EL (cell line): ENCODE measurements at places on chromosomes 5 and 9.

DNA sequence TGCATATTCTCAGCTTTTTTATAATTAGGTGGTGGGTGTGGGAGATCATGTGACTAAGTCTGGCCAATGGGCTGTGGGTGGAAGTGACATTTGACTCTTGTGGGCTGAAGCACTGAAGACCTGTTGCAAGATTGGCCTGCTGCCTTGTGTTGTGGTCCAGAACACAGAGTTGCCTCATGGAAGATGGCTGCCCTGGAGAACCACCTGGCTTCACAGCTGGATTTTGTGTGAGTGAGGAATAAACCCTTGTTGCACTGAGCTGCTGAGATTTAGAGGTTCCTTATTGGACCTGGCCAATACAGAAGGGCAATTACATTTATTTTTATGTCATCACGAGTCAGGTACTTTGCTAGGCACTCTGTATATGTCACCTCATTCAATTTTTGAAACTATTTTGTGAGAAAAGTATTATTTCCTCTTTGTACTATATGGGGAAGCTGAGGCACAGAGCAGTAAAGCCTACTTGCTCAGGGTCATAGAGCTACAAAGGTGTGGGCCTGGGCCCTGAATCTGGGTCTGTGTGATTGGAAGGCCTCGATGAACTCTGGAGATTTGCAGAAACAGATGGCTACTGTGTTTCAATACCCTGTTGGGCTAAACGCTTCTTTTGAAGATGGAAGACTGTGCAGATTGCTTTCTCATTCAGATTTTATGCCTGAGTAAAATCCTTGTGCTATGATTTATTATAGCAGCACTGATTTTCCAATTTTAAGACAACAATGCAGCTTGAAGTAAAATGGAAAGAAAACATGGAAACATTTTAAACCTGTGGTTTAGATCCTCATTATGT lies 71.2 kb upstream of the TBC1D2 start:
- DNase-seq, result peak; percentile 14

GRCh38 chr5:149129181-149129580 lies 12.1 kb upstream of the ABLIM3 start:
- DNase-seq, result peak; percentile 30

DNA sequence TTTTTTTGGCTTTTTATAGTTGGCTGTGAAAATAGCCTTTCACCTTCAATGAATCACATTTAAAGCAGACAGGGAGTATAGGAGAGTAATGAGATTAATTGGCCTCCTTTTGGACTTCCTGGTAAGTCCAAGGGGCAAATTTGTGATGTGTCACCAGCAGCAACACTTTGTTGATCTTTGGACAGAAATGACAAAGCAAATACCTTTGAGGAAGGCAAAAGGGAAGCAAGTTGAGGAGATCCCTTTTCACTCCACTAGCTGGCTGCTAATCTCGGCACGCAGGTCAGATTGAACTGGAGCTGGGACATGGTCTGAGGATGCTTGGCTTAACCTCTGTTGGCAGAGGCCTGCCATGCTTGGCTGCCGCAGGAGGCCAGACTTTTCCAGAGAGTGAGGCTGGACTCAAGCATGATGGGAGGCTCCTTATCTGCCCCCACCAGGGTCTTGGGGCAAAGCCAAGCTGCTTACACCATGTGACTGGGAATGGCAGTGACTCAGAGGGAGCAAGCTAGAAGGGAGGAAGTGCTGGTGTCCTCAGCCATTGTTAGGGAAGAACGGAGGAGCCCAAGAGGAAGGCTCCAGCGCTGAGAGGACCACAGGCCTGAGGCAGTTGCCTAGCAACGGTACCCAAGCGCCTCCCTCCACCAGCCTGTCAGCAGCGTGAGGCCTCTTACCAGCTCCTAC lies 174.5 kb upstream of the MAP1B start:
- peak; percentile 69 for DNase-seq

GRCh38 chr5:141762790-141763368 lies 80.8 kb upstream of the ARAP3 start:
- no peak for DNase-seq

GRCh38 chr9:100193078-100193477 lies 94.0 kb downstream of the INVS start:
- no peak for DNase-seq

GRCh38 chr5:135330798-135331096 lies 68.3 kb downstream of the MACROH2A1 start:
- DNase-seq, result no peak

DNA sequence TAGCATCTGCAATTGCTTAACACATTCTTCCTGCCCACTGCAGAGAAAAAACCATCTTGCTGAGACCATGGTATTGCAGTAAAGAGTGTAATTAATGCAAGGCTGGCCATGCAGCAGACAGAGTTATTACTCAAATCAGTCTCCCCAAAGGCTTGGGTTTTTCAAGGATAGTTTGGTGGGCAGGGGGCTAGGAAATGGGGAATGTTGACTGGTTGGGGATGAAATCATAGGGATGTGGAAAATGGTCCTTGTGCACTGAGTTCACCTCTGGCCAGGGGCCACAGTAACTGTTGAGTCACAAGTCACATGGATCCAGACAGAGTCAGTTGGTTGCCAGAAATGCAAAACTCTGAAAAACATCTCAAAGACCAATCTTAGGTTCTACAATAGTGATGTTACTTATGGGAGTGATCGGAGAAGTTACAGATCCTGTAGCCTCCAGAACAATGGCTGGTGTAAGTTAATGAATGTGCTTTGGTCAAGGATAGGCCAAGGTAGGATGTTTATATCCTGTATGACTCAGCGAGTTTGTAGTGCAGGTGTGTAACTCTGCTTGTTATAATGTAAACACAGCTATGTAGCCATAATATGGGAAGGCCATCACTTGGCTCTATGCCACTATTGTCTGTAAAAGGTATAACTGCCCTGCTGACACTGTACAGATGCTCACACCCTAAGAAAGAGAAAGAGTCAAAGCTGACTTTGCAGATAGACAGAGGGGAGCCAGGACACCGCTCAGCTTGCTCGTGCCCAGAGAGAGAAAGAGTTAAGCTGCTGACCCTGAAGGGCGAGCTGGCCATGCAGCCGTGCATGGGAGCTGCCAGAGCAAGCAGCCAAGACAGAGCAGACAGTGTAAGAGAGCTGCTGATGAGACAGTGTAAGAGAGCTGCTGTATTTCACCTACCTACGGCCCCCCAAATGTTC lies 27.2 kb downstream of the C9orf152 start:
- DNase-seq, result peak; percentile 53

GRCh38 chr5:174044466-174045254 lies 846 bp upstream of the NSG2 start:
- no peak for DNase-seq

- DNase-seq, result no peak
These were observed 2.3 kb downstream of the CNTFR start for GRCh38 chr9:34587271-34587670.

- no peak for DNase-seq
These were observed 26.8 kb upstream of the CSF1R start for GRCh38 chr5:150113047-150113744.

DNA sequence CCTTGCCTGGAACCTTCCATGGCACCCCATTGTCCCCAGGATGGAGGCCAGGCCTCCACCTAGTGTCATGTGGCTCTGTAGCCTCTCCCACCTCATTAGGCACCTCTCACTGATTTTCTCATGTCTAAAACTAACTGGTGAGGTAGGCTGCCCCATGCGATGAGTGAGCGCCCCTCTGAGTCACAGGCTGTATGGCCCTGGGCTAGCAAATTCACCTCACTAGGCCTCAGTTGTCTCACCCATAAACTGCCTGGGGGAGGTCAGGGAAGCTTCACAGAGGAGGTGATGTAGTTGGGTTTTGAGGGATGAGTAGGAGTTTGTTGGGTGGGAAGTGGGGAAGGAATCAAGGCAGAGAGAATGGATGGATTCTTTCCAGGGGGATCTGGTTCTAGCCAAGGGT lies 8.8 kb downstream of the RXRA start:
- DNase-seq, result peak; percentile 61

DNA sequence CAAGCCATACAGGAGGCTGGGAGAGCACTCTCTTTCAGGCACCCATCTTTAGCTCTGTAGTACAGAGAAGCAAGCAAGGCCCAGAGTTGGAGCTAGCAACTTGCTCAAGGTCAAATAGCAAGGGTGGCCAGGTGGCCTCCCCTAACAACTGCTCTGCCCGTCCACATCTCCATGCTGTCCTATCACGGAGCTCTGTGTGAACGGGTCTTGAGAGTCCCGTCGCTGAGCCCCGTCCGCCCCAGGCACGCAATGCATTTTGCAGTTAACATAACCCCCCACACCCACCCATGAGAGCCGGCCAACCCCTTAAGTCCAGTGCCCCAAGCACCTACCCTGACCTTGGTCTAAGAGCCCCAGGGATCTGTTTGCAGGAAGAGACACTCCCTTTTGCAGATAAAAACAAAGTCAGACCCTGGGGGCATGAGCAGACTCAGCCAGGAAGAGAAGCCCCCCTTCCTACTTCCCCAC lies 1.5 kb downstream of the RNF44 start:
- DNase-seq, result no peak

DNA sequence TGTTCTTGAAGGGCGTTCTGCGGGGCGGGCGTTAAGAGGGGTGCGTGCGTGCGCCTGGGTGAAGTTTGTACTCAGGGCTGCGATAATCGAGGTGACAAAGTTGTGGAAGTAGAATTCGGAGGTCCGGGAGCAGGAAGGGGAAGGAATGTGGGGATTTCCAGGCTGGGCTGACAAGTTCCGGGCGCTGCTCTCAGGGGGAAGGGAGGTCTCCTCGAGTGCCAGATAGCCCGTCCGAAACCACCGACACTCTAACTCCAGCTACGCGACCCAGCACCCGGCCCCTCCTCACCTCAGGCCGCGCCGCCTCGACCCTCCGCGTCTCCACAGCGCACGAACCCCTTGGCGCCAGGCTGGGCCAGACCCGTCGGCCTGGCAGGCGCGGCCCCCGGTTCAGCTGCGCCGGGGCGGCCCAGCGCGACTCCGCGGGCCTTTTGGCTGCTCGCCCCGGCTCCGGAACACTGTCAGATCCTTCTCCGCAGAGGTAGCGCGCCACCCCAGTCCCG lies at the start of gene IL6ST:
IL6ST (minus strand) TSS at position 469 of the 503 bp plus-strand sequence. CDS start 18,685 bp downstream, outside the sequence.
- DNase-seq, result peak; percentile 94

GRCh38 chr5:82422001-82422740 lies 144.0 kb upstream of the RPS23 start:
- no peak for DNase-seq

DNA sequence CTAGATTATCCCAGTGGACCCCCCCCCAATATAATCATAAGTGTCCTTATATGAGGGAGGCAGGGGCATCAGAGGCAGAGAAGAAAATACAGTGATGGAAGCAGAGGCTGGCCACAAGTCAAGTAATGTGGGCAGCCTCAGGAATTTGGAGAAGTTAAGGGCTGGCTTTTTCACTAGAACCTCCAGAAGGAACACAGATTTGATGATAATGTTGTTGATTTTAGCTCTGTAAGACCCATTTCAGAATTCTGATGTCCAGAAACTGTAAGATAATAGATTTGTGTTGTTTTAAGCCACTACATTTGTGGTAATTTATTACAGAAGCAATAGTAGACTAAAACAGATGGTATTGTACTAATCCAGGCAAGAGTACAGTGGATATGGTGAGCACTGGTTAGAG lies 36.3 kb upstream of the LRRTM2 start:
- DNase-seq, result peak; percentile 31

DNA sequence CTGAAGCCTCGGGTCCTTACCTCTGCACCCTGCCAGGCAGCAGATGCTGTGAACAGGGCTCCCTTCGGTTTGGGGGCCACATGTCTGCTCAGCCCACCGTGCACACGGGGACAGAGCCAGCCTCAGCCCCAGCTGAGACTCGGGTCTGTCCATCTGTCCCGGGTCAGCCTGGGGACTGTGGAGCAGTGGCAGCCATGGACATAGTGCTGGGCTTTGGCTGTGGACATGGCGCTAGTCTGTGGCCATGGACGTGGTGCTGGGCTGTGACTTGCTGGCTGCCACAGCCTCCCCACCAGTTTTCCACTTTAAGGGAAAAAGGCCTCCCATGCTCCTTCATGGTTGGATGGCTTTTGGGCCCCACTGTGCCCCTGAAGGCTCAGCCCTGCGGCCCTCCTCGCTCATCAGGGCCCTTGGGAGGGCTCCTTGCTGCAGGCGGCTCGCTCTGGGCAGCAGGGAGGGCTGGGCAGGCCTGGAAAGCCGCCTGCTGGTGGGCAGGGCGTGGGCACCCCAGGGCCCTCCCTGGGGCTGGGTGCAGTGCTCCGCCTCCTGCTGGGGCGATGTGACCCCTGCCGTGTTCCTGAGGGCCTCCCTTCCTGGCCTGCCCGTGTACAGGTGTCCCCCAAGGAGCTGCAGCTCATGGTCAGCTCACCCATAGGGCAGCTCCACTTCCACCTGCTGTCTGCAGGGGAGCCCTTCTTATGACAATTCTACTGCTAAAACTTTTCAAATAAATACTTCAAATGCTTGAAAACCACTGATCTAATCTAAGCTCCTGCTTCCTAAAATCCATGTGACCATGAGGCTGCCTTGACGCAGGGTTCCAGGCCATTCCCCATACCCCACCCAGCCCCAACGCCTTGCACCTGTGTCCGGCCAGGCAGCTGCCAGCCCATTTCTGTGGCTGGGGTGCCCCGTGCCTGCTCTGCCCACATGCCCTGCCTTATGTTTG lies 112.1 kb upstream of the LMX1B start:
- DNase-seq, result no peak

- DNase-seq, result no peak
These were observed 36.1 kb downstream of the KLF4 start for GRCh38 chr9:107453479-107453878.

GRCh38 chr9:70111042-70111602 lies 67.5 kb downstream of the MAMDC2 start:
- peak; percentile 69 for DNase-seq

- peak; percentile 66 for DNase-seq
These were observed 738.2 kb downstream of the SEMA5A start for GRCh38 chr5:8807636-8808035.

GRCh38 chr9:133845440-133845839 lies 107.3 kb upstream of the SARDH start:
- peak; percentile 23 for DNase-seq

DNA sequence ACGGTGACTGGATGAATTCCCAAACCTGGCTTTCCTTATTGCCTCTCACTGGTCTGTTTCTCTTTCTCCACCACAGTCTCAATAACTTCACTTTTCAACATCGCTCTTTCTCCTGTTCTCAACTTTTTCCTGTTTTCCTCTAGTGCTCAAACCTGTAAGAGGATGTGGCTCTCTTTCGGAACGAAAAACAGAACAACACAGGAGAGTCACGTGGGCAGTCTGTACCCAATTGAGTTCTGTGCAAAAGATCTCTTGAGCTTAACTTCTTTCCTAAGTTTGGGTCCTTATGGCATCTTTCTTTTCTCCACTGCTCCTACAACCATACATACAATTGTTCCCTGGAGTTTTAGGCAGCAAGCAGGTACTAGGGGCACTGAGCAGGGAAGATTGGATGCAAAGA lies 8.9 kb downstream of the HAVCR1 start:
- no peak for DNase-seq

DNA sequence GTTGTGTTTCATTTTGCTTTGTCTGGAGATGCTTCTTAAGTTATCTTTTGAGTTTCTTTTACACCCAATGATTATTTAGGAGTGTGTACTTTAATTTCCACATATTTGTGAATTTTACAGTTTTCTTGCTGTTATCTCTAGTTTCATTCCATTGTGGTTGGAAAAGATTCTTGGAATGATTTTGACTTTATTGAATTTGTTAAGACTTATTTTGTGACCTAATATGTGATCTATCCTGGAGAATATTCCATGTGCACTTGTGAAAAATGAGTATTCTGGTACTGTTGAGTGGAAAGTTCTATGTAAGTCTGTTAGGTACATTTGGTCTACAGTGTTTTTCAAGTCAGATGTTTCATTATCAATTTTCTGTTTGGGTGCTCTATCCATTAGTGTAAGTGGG lies 24.4 kb upstream of the GRAMD2B start:
- no peak for DNase-seq
